Calu3 (cell line): ENCODE measurements at places on chromosomes 6 and 20.

GRCh38 chr20:35135867-35136586 is 11.1 kb downstream of the EDEM2 start:
- no peak for DNase-seq

GRCh38 chr20:3777716-3778629 is 3.3 kb downstream of the SPEF1 start:
- DNase-seq: peak; percentile 39

- DNase-seq: no peak
Measured at GRCh38 chr20:35433337-35433736, 4.7 kb downstream of the GDF5 start.

DNA sequence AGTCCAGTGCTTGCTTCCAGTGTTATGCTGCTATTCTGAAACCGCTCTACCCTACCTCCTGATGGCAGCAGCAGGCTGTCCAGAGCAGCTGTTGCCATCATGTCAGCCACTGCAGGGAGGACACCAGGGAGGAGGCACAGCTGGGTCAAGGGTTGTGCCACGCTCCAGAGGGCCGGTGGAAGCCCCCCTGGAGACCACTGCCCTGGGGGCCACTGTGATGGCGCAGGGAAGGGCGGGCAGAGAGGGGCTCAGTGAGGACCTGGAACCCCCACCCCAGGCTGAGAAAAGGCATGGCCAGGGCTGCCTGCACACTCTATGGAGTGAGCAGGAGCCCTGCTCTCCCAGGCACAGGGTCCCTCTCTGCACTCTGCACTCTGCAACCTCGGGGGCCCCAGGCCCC is 271.3 kb upstream of the BTBD3 start:
- DNase-seq: no peak

- no peak for DNase-seq
Measured at GRCh38 chr20:40869218-40870147, 159.1 kb upstream of the TOP1 start.

- no peak for DNase-seq
Measured at GRCh38 chr6:1915226-1915625, 305.5 kb downstream of the FOXC1 start.

- DNase-seq: peak; percentile 22
Measured at GRCh38 chr6:157380458-157380778, 572 bp upstream of the ZDHHC14 start.

DNA sequence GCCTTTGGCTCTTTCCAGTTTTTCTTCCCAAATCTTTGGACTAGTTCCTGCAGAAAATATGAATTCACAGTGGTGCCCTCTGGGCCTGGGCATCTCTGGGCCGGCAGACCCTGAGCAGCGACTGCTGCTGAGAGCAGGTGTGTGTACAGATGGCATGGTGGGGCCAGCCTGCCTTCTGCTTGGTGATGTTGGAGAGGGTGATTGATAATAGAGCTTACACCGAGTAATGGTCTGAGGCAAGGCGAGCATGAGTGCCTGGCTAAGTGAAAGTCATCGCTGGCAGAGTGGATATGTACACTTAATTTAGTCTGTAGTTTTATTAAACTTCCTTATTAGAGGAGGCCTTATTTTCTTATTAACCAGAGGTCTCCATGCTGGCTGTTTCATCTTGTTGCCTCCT is 156.9 kb downstream of the CDKAL1 start:
- no peak for DNase-seq

DNA sequence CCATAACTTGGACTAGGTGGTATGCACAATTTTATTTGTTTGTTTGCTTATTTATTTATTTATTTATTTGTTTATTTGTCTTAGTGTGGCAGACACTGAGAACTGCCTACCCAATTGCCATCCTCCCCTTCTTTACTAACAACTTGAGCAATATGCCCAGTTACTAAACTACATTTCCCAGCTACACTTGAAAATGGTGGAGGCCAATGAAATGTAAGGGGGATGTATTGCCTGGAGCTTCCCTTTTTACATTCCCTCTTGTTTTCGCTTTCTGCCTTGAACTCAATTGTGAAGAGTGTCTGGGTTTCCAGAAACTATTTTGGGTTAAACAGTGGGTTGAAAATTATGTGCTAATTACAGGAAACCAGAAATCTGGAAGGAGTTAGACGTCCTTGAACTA is 152.7 kb upstream of the FKBP1C start:
- no peak for DNase-seq

DNA sequence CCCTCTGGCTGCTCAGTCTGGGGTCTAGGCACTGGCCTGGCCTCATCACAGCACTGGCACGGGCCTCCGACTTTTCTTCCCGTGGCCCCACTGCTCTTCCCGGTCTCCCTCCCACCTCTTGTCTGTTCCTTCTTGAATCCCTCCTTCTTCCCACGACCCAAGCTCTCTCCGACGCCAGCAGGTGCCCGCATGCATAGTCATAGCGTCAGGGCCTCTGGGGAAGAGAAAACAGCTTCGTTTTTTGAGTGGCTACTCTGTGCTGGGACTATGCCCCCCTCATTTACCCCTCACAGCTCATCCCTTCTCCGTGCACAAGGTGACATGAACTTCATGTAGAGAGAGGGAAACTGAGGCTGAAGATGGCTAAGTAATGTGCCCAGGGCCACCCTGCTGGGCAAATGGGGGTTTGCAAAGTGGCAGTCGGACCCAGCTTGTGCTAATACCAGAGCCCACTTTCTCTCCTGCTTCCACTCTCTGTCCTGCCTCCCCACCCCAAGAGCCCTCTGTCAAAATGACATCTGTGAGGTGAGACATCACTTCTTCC is 59.2 kb downstream of the SYNJ2 start:
- DNase-seq: no peak

DNA sequence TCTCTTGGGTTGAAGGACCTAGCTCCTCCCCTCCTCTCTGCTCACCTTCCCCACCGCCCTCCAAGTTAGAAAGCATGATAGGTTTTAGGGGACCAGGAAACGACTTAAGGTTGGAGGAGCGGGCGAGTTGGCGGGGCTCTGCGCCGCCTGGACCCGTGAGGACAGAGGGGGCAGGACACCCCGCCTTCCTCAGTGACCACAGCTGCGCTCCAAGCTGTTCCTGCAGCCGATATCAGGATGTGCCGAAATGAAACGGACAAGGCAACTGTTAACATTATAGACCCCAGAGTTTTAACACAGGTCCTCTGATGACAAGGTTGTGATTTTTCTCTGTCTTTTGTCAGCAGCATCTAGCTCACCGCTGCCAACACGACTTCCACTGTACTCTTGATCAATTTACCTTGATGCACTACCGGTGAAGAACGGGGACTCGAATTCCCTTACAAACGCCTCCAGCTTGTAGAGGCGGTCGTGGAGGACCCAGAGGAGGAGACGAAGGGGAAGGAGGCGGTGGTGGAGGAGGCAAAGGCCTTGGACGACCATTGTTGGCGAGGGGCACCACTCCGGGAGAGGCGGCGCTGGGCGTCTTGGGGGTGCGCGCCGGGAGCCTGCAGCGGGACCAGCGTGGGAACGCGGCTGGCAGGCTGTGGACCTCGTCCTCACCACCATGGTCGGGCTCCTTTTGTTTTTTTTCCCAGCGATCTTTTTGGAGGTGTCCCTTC is at the start of gene GRM1:
GRM1 (plus strand) TSS at position 212 of the 722 bp plus-strand sequence; CDS start at position 668, 456 bp downstream.
- no peak for DNase-seq

DNA sequence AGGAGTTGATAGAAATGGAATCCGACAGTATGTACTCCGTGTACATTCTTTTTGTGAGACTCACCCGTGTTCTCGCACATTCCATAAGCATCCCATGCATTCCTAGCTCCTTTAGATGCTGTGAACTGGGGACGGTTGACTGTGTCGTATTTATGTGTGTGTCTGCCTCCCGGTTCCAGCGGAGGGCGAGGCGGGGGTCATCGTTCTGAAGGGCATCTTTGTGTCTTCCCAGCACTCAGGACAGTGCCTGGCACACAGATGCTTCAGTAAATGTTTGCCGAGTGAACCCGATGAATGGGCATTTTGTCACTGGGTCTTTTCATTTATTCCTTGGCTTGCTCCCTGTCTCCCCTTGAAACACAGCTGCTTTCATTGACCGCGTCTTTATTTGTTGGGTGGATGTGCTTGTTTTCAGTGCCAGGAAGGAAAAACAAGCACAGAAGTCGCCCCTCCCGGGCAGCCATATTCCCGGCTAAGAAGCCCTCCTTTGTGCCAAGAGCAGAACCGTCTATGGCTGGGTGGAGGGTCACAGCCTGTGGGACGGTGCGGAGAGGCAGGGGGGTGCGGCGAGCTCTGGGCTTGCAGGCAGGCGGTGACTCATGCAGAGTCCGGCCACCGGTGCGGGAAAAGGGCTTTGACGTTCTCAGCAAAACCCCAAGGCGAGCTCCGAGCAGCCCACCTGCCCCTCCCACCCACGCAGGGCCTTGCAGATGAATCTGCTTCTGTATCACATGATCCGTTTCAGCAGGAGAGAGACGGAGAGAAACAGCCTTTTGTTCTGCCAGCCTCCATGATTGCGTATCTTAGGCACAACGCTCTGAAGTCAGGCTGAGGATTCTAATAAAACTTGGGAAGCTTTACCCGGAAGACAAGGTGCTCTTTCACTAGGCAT is 11.2 kb upstream of the PSMG4 start:
- peak; percentile 52 for DNase-seq

DNA sequence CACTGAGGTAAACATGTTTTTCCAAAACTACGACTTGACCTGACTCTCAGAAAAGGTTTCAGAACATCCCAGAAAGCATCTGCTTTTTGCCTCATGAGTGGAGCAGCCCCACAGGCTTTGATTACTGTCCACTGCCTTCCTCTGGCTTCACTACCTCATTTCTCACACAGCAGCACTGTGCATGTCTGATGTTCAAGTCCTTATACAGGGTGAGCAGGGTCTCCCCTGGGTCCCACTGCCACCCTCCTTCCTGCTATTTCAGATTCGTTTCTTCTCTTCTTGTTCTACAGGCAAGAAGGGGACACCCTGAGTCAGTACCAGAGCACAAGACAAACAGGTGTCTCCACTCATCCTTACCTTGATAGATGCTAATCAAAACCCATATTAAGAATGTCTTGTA is 64.7 kb upstream of the NFATC2 start:
- no peak for DNase-seq

- DNase-seq: no peak
Measured at GRCh38 chr6:117344444-117345291, 79.3 kb downstream of the VGLL2 start.

DNA sequence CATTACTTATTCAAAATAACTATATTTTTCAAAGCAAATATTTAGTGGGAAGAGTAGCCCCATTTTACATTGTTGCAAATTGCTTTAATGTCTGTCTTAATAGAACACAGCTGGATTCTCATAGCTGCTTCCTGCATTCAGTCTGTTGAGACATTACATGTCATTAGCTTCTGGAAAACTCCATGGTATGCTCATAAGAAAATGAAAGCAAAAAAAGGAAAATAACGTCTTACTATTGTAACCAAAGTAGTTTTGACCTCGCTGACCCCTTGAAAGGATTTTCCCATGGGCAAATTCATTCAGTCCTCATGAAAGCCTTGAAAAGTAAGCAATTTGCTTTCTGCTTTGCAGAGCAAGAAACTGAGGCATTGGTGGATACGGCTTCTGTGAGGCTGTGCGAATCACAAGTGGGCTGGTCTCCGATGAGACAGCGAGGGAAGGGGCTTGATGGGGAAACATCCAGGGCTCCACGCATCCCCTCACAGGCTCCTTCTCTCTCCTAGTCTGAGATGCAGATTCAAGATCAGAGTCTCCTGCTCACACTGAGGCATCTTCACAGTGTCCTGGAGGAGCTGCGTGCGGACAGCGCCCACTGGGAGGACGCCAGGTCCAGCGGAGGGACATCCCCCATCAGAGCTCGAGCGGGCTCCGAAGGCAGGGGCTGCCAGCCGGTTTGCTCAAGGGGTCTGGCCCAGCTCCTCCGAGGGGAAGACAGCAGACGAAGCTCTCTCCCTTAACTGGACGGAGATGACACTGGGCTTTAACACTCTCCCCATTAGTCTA is 3.3 kb downstream of the C20orf202 start:
- DNase-seq: no peak

DNA sequence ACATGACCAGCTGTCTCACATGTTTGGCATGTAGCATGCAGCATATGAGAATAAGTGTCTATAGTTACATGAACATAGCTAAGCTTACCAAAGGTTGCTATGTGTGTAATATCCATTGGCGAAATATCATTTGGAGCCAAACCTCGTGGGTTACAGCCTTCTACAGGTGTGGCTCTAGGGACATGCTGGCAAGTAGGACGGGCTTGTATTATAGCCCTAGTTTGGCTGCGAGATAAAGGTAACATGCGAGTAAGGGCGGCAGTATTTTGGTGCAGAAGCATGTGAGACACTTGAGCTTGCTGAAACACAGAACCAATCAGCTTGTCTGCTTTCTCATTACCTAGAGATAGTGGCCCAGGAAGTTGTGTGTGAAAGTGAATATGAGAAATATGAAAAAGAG is 6.5 kb upstream of the ABHD12 start:
- no peak for DNase-seq

- no peak for DNase-seq
Measured at GRCh38 chr6:137389150-137389704, 105.0 kb downstream of the OLIG3 start.

DNA sequence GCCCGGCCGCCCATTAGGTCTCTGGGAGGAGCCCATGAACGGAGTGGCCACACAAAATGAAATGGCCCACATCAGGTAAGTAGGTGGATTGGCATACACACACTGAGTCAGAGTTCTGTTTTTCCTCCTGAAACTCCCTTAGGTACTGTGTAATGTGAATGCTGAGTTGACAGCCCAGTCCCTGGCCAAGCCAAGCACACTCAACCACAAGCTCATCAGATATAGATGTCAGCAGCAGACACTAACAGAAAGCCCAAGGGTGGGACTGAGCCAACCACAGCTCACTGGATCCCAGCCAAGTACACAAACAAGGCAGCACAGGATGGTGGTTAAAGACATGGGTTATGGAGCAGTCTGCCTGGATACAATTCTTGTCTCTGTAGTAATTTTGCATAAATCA is 403.4 kb downstream of the GJA1 start:
- DNase-seq: peak; percentile 8

GRCh38 chr6:117542493-117542892 is 59.8 kb downstream of the GOPC start:
- no peak for DNase-seq
